Activated CD8-positive, alpha-beta memory T cell treated with anti-CD3 and anti-CD28 coated beads, Interleukin-2, amount 10 ng/mL, durations not matched to agents 7 days and 5 days (primary cell): ENCODE measurements at places on chromosomes 7 and 10.

- DNase-seq, result peak; percentile 35
Observed at GRCh38 chr7:30142710-30143109, 7.9 kb downstream of the MTURN start.

DNA sequence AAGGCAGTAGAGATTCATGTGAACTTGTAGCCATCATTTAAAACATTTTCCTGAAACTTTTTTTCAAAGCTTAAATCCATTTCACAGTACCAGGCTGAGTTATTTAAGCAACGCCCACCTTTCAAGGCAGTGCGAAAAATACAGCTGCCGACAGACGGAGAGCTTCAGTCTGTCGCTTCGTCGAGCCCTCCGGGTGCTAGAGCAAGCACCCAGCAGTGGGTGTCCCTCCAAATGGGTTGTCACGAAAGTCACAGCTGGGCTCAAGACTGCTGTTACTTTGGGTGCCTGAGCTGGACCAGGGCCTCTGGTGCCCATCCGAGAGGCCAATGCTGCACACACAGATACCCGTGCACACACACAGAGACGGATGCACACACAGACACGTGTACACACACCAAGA, 135.6 kb downstream of the TCERG1L start:
- DNase-seq, result no peak

- DNase-seq, result no peak
Observed at GRCh38 chr7:45229156-45229920, 71.7 kb downstream of the RAMP3 start.

DNA sequence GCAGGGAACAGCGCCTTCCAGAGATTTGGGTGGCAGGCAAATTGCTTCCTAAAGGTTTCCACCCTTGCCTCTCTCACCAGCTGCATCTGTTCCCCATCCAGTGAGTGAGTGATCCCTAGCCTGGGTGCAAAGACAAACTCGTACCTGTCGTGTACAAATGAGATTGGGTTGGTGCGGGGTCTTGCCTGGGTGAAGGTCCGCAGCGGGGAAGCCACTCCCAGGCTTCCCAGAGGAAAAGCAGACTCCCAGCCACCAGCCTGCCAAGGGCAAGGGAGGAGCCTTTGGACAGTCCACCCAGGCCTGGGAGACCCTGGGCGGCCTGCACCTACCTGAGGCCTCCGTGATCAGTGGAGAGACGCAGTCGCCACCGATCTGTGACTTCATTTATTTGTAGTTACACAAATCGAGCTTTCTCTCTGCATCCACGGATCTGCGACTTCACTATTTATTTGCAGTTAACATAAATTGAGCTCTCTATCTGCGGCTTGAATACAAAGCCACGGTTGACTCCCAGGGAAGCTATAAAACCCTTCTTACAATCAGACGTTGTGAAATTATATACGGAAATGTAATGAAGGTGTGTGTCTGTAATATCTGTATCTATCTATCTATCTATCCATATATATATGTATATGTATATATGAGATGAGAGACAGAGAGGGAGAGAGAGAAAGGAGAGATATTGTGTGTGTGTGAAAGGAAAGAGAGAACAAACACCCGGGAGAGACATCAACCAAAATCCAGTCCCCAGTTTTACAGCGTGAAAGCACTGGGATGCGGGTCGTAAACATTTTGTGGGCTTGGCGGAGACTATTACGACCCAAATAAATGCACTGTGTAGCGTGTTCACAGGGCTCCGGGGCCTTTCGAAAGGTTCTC, 3.0 kb upstream of the HOXA7 start:
- no peak for DNase-seq

- no peak for DNase-seq
Observed at GRCh38 chr10:12479437-12479844, 130.1 kb downstream of the CAMK1D start.

DNA sequence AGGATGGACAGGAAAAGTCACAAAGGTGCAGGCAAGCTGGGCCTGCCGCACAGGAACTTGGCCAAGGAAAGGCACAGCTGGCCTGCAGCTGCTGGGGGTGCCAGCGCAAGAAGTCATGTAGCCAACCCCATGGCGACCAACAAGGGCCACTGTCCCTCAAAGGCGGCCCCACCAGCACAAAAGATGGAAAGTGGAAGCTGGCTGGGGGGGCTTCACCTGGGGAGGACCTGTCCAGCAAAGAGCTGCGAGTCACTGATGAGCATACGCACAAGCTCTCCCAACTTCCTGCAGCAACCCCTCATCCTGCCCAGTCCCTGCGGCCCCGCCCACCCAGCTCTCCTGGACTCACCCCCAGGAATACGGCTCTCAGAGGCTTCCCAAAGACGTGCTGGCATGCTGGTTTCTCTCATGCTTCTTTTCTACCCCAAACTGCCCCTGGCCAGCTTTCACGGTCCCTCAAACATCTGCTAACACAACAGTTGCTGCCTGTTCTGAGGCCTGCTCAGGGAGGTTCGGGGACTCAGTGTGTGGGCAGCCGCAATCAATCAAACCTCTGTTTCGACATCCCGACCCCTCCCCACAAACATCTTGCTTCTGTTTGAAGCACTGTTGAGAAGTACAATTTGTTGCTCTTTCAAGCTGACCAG, 67.6 kb downstream of the FAM53B start:
- DNase-seq, result no peak
